ENCODE measurements at places on chromosomes 1 and 21. TPM values are rescaled to one million over a fixed set of nuclear protein-coding genes. Genes with fewer than 3 reads are reported as not detected.

Gene IL23R
- not detected for total RNA-seq

Gene DENND2D
- 2.6 TPM for total RNA-seq

Gene PPM1J
- 2.0 TPM for total RNA-seq

Gene RHBDL2
- not detected for total RNA-seq

Gene FAM72D
- not detected for total RNA-seq

Gene DCDC2B
- not detected for total RNA-seq

Gene RASSF5
- 0.94 TPM for total RNA-seq

Gene AK4
- total RNA-seq: 16.2 TPM

Gene AMPD1
- total RNA-seq: not detected

Gene CRYAA
- total RNA-seq: not detected
